NCI-H1436 treated with DMSO at 0.1 percent for 48 hours (cell line): ENCODE measurements at places on chromosomes 11 and 22.

- DNase-seq: no peak
Measured at GRCh38 chr11:65780770-65781151, at the start of gene AP5B1. Gene AP5B1, minus strand, starts transcription at chr11:65780976. Its CDS starts 385 bp downstream, at chr11:65780591.

DNA sequence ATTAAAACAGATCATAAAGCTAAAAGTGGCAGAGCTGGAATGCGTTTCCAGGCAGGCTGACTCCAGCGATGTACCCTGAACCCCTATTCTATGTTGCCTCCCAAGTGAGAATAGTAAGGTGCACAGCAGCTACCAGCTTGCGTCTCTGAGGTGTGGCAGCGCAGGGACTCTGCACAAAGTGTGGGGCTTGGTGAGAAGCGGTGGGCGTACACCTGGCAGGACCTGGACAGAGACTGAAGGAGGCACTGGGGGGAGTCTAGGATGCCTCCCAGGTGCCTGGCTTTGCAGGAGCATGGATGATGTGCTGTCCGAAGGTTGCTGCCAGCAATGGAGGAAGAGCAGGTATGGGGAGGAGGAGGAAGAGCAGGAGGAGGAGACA is 42.9 kb downstream of the AMPD3 start:
- DNase-seq: no peak

- no peak for DNase-seq
Measured at GRCh38 chr11:70099578-70100279, 21.6 kb downstream of the ANO1 start.

DNA sequence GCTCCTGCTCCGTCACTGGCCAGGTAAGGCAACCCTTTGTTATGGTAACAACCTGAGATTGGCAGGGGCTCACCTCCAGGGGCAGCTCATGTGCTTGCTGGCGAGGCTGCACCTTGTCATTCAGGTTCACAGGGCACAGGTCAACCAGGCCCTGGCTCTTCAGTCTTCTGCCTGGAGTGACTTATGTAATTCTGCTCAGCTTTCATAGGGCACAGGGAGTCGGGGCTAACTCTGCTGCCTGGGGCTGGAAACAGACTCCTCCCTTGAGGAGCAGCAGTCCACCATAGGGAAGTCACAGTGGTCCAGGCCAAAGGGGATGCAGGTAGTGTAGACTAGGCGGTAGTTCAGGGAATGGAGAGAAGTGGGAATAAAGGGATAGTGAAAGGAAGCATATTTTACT is 1.5 kb upstream of the MIF start:
- DNase-seq: no peak

- no peak for DNase-seq
Measured at GRCh38 chr11:116420030-116420429, 352.8 kb downstream of the BUD13 start.

- no peak for DNase-seq
Measured at GRCh38 chr11:78768971-78769370, 194.3 kb upstream of the NARS2 start.

DNA sequence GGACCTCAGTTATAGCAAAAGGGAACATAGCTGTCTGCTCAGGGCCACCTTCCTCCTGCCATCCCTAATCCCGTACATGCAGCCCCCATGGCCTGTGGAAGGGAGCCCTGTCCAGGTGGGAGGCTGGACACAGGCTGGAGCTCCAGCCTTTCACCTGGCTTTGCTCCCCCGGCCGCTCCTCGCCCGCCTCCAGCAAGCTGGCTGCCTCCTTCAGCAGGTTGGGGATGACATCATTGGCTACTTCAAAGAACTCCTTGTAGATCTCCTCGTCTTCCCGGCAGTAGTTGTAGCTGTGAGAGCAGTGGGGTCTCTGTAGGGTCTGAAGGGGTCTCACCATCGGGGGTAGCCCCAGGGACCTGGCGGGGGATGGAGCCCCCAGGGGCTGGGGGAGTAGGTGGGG is 2.5 kb upstream of the MAP4K2 start:
- no peak for DNase-seq

- DNase-seq: no peak
Measured at GRCh38 chr11:828506-829175, 922 bp downstream of the CRACR2B start.

GRCh38 chr11:87239001-87239400 is 201.3 kb downstream of the TMEM135 start:
- no peak for DNase-seq

DNA sequence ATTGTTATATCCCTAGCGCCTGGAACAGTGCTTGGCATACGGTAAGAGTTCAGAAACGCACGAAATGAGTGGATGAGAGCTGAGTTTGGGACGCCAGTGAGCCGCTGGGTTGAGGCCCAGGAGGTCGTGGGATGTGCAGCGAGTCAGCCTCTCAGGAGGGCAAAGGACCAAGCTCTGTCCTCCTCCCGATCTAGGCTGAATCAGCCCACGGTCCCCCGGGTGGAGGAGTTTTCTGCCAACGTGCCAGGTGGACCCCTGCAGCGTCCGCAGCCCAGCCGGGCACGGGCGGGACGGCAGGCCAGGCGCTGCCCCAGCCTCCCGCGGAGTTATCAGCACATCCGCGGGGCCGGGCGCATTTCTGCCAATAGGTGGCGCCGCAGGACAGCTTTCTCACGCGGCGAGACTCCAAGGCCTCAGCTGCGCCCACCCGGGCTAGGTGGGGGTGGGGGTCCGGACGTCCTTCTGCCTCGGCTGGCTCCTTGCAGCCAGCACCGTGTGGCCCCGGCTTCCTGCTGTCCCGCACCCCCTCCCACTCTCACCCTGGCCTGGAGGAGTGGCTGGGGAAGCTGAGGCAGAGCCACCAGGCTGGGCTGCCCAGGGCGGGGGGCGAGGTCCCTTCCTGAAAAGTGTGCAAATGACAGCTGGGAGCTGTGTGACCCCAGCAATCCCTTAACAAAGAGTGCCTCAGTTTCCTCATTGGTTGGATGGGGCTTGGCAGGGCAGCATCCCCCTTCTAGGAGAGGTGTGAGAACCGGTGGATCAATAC is 2.2 kb upstream of the RPS19BP1 start:
- no peak for DNase-seq

- DNase-seq: no peak
Measured at GRCh38 chr11:67983951-67984350, 19.9 kb downstream of the UNC93B1 start.

- DNase-seq: no peak
Measured at GRCh38 chr11:129732941-129733340, 82.7 kb upstream of the TMEM45B start.

DNA sequence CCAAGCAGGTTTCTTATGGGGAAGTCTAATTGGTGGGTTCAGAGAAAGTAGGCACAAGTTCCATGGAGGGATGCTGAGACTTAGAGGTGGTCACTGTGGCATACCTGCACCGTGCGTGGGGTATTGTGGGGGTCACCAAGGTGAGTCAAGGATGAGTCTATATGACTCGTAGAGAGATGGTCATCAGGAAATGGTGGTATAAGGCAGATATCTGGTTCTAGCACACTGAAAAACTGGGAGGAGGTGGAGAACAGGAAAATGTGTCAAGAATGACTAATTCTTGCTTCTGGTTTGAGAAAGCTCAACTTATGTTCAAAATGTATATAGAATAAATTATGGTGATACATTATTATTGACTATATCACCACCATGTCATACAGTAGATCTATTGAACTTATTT is 258.1 kb downstream of the RAB38 start:
- DNase-seq: no peak

- no peak for DNase-seq
Measured at GRCh38 chr22:36374603-36375024, 13.2 kb downstream of the MYH9 start.

DNA sequence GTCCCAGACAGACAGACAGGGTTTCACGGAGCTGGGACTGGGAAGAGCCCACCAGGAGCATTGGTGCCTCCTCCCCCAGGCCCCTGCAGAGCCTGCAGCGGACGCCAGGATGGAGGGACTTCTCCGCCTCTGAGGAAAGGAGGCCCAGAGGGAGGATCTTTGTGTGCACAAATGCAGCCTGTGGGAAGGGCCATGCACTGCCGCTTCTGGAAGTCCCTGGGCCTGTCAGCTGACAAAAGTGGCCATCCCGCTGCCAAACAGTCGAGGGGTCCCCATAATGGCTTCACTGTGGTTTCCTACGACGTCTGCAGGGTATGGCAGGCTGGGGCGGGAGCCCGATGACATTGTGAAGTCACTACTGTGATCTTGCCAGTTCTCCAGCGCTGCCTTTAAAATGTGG is 73.8 kb downstream of the TP53I11 start:
- DNase-seq: no peak

DNA sequence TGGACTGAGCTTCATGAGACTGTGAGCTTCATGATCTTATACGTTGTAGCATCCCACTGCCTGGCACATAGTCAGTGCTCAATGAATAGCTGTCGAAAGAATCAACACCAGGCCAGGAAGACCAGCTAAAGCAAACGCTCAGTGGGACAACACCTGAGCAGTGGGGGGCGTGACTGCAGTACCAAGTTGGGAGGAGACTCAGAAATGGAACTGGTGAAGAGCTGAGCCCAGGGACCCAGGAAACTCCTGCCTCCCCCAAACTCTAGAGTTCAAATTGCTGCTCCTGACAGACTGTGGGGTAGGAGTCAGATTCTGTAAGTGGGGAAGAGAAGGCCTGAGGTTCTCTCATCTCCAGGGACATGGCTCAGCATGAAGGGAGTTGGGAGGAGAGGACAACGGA is 59.3 kb downstream of the MORC2 start:
- DNase-seq: no peak

DNA sequence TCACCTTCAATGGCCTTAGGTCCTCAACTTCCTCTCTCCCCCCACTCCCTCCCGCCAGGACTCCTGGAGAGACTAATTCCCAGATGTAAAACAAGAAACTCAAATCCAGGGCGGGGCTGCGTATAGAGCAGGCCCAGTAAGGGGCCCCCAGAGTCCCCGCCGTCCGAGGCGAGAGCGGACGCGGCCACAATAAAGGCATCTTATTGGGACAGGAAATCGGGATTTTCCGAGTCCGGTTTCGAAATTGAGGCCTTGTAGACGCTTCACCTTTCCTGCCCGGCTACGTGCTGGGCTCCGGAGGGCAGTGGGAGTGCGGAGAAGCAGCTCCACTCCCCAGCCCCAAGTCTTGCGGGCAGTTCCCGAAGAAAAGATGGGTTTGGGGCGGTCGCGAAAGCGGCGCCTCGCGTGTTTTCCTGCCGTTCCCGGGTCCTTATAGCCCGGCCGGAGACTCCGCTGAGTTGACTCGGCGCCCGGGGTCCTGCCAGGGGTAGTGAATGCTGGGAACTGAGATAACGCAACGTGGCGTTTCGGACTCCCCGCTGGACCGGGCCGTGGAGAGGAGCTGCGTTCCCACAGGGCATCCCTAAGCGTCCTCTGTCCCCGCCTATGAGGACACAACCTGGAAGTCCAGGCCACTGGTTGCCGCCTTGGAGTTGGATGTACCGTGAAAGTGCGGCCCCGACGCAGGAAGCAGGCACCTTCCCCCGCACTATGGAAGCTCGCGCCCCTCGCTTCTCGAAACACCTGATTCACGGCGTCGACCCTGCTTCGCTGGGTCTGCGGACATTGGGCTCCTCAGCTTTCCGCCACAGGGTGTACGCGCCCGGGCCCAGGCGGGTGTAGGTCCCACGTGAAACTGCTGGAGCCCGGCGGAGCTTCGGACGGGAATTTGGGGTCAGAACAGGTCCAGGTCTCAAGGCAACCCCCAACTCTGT is 4.8 kb upstream of the CHRM1 start:
- no peak for DNase-seq

- DNase-seq: no peak
Measured at GRCh38 chr11:44770401-44770800, 43.6 kb downstream of the TSPAN18 start.

DNA sequence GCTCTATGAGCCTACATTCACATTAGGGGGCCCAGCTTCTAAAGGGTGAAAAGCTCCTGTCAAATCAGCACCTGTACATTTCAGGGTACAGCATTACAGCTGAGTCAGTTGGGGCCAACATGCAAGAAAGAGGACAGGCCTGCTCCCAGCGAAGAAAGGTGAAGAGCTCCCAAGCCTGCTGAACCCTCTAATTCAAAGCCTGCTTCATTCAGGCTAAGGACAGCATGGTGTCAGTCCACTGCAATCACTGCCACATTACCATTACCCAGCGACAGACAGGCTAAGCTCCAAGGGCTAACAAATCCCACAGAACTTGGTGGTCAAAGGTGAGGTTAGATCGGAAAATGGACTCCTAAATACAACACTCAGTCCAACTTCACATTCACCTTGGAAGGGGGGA is 65.4 kb upstream of the CHRM4 start:
- no peak for DNase-seq

GRCh38 chr11:64136765-64137441 is 29.0 kb downstream of the MACROD1 start:
- no peak for DNase-seq

GRCh38 chr11:59216641-59217564 is 4.2 kb upstream of the MPEG1 start:
- DNase-seq: no peak

- no peak for DNase-seq
Measured at GRCh38 chr22:17120711-17121232, 388 bp downstream of the TMEM121B start.

DNA sequence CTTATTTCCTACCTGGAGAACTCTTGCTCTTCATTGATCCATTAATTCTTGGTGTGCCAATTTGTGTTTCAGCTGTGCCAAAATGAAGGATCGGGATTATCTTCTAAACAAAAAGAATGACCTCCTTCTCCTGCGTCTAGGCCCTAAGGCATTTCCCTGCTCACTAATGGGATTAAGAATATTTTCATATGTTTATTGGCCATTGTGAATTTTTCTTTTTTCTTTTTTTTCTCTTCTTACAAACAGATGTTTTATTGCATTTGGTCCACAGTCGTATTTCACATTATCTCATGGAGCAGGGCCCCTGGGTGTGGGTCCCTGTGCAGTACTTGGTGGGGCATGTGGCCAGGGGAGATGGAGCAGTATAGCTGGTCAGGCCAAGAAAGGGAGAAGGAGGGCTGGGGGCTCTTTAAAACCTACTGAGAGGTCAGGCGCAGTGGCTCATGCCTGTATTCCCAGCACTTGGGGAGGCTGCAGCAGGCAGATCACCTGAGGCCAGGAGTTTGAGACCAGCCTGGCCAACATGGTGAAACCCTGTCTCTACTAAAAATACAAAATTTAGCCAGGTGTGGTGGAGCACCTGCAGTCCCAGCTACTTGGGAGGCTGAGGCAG is 35.3 kb upstream of the HORMAD2 start:
- no peak for DNase-seq

- no peak for DNase-seq
Measured at GRCh38 chr11:78586452-78587046, 11.9 kb upstream of the NARS2 start.

DNA sequence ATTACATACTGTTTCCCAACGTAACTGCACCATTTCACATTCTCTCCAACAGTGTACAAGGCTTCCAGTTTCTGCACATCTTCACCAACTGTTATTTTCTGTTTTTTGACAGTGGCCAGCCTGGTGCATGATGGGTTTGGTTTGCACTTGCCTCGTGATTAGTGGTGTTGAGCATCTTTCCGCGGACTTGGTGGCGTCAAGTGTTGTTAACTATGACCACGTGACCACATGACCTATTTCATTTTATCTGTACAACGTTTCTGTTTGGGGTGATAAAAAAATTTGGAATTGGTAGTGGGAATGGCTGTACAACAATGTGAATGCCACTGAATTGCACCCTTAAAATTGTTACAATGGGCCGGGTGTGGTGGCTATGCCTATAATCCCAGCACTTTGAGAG is 2.5 kb upstream of the YPEL1 start:
- no peak for DNase-seq

GRCh38 chr11:67286621-67287333 is 2.3 kb upstream of the ANKRD13D start:
- no peak for DNase-seq
